ENCODE measurements at places on chromosomes 16 and 17.

DNA sequence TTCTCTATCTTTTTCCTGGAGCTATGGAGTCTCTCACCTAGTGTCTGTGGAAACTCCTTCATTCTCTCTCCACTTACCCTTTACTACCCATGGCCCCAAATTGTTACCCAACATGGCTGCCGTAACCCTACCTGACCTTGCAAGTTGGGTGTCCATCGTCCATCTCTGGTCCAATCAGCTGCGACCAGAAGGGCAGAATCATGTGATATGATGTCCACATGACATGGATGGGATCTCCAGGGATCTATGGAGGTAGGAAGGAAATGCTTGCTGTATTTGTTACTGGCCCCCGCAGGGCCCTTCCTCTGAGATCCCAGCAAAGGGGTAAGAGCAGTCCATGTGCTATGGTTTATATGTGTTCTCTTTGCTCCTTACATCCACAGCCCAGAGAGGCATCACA, 8.0 kb upstream of the DRC7 start:
- DNase-seq = no peak

GRCh38 chr17:20128036-20128667, 119.0 kb downstream of the SPECC1 start:
- peak; percentile 75 for DNase-seq

DNA sequence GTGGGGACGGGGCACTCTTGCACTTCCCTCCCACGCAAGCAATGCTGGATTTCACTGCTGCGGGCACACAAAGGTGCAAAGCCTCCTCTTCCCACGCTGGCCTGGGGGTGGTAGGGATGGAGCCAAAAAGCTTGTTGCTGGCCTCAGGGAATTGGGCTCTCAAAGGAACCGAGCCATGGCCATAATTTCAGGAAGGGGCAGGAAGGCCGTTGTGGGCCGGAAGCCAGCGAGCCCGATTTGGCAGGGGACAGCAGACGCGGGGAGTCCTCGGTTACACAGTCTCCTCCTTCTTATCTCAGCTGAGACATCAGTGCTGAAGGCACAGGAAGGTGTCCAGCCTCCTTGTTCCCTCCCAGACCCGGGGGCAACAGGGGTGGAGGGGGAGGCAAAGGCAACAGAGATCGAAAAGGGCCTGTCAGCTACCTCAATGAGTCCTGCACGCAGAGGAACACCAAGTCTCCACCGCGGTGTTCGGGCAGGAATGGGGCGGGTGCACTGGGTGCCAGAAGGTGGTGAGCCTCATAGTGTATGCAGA, 59.5 kb downstream of the SLFN11 start:
- no peak for DNase-seq

DNA sequence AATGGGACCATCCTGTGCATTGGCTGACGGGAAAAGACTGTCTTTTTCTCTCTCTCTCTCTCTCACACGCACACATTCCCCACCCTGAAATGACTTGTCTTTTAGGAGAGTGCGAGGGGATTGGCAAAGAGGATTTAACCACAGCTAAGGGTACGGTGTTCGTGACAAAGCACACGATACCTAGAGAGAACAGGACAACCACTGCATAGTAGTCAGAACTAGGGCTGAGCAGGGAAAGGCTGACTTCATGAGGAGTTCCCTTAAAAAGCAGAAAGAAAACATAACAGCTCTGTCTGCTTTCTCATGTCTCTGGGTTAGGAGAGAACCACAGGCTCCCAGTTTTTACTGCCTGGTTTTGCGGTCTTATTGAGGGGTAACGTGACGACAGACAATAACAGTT, 742.8 kb upstream of the SOX9 start:
- no peak for DNase-seq

- DNase-seq = no peak
These were observed 12.6 kb downstream of the PMFBP1 start for GRCh38 chr16:72159386-72159785.

GRCh38 chr16:66036793-66037715, 329.4 kb upstream of the CDH5 start:
- no peak for DNase-seq
